ENCODE measurements at places on chromosomes 7 and 10. TPM values are rescaled to one million over a fixed set of nuclear protein-coding genes. Genes with fewer than 3 reads are reported as not detected.

DNA sequence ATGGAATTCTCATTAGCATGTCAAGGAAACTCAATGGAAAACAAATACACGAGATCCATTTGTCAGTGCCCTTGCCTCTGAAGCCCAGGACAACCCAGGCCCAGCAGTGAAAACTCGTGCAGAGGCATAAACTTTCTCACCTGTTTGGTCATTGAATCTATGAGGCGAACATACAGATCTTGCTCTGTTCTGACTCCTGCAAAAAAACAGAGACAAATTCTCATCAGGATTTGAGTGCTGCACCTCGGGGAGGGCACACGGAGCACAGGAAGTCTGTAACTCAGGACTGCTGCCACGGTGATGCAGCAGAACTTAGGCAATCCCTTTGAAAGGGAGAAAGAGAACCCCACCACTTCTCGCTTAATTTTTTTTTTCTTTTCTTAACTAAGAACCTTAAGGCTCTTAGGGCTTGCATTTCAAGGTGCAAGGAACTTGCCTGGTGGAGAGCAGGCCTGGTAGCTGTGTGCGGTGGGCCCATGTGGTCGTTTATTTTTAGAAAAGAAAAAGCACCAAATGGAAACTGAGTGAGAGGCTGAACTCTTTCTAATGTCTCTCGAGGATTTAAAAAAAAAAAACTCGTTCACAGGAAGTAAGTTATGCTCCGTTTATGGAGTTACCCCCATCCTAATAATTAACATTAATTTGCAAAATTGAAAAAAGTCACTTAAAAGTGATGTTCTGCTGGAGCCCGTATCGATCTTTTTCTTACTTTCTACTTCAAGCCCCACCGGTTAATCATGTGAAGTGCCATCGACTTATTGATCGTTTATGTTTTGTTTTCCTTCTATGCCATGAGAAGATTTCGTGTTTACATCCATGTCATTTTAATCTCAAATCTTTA, 1.8 kb downstream of the EBF3 start:
- DNase-seq: no peak

GRCh38 chr10:76337641-76338040, 906.2 kb downstream of the LRMDA start:
- peak; percentile 53 for DNase-seq

- no peak for DNase-seq
Measured at GRCh38 chr7:127404286-127405072, 12.0 kb upstream of the ZNF800 start.

- DNase-seq: no peak
Measured at GRCh38 chr7:75642810-75643486, 95.8 kb downstream of the HIP1 start.

DNA sequence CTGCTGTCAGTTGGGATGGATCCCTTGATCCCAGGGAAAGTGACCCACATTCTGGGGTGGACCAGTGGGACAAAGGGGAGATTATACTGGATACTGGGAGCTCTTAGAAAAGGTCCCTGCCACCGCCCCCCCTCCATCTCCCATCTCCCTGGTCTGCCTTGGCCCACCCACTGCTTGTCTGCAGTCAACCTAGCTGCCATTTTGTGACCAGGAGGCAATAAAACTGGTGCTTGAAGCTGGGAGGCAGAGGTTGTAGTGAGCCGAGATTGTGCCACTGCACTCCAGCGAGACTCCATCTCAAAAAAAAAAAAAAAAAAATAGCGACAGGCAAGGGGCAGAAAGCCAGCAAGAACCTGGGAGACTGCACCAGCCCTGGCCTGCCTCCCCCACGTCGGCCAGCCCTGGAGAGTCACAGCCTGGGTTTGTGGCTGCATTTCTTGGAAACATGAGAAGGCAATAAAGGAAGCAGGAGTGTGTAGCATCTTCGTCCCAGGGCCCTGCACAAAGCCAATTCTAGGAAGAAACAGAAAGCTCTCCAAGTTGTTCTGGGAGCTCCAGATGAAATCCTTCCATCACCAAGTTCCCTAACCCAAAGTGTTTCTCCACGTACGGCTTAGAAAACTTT, 4.7 kb upstream of the ARPC1B start:
- DNase-seq: no peak

- DNase-seq: no peak
Measured at GRCh38 chr10:11864727-11865126, 41.6 kb downstream of the PROSER2 start.

The PRDX3 gene
- polyA plus RNA-seq: 280 TPM

GRCh38 chr10:24223341-24223740, 14.4 kb downstream of the KIAA1217 start:
- no peak for DNase-seq

DNA sequence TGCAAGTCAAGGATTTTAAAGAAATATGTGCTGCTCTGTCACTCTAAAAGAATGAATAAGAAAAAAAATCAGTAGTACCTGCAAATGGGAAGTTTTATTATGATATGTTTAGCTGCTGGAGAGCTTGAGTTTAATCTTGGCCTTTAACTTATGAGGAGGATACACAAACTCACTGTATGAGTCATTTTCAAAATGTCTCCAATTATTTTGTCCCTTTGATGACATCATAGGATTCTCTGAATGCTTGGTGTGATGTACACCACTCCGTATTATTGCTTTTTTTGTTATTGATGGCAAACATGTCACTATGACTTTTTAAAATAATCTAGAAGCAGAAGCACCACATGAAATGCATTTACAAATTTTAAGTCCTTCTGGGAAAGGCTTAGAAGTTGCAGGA, 125.8 kb downstream of the RALA start:
- no peak for DNase-seq

DNA sequence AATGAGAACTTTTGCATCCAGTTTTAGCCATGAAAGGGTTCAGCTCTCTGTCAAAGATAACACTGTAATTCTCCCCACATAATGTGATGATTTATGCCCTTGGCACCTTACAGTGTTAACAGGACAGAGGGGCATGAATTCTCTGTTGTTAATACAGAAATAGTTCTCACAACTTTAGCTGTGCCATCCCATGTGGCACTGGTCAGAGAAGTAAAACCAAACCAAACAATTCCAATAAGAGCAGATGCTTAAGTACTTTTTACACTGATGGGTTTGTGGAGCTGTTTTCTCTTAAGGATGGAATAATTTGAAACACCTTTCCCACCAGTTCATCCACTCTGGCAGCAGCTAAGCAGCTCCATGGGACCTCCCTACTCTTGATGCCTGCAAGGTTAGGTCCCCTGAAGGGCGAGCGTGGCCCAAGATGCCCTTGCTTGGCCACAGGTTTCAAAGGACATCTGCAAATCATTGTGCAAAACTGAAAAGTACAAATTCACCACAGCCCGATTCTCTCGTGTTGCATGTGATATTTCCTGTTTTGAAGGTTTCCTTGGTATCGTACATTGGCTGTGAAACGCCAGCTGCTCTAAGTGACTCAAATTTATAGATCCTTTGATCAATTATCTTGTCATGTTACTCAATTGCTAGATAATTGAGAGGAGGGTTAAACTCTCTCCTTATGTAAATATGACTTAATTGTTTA, 82.5 kb upstream of the CREB5 start:
- DNase-seq: no peak

DNA sequence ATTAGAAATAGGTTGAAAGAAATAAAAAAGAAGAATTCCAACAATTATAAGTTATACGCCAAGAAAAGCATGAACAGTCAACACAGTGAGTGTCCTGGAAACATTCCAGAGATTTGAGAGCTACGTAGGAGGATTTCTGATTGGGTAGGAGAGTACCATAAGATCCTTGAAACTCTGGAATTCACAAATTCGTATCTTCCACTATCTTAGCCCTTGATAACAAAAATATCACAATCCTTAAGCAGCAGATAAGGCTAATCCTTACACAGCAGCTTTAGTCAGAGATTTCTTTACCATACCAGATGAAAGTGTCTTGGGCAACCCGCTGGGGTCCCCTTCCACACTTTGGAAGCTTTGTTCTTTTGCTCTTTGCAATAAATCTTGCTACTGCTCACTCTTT, 8.2 kb downstream of the TPK1 start:
- DNase-seq: no peak

GRCh38 chr10:98246911-98247805, 20.8 kb downstream of the LOXL4 start:
- DNase-seq: peak; percentile 57

The ABCC2 gene
- 0.23 TPM for polyA plus RNA-seq

GRCh38 chr10:13053794-13054462, 46.0 kb upstream of the OPTN start:
- no peak for DNase-seq

The DMBT1 gene
- polyA plus RNA-seq: 0.01 TPM

The SEC61A2 gene
- 6.8 TPM for polyA plus RNA-seq

DNA sequence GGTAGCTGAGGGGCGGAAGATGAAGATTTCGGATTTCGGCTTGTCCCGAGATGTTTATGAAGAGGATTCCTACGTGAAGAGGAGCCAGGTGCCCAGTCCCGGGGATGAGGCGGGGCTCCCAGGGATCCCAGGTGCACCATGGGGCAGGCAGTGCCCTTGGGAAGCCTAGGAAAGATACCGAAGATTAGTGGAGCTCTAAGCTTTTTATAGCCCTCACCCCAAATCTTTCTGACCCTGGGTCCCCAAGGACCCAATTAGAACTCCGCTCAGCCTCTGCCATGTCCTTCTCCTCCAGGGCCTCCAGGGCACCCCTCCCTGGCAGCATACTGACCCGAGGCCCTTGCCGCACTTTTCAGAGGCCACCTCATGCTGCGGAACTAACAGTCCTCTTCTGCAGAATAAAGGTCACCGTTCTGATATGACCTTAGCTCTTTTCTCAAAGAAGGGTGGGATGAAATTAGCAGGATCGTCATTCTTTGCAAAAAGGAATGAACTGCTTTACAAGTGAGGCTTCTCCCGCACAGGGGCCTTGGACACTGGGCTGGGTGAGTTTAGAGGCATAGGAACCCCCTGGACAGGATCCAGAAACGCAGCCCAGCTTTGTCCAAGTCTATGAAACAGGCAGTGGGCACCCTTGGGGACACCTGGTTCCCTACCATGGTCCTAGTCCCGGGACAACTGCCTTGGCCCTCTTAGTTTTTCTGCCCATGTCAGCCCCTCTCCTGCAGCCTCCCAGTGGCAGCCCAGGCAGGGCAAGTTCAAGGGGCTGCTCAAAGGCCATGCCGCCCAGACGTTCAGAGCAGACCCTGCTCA, 17.9 kb upstream of the CSGALNACT2 start:
- DNase-seq: no peak

The KLF14 gene
- not detected for polyA plus RNA-seq

DNA sequence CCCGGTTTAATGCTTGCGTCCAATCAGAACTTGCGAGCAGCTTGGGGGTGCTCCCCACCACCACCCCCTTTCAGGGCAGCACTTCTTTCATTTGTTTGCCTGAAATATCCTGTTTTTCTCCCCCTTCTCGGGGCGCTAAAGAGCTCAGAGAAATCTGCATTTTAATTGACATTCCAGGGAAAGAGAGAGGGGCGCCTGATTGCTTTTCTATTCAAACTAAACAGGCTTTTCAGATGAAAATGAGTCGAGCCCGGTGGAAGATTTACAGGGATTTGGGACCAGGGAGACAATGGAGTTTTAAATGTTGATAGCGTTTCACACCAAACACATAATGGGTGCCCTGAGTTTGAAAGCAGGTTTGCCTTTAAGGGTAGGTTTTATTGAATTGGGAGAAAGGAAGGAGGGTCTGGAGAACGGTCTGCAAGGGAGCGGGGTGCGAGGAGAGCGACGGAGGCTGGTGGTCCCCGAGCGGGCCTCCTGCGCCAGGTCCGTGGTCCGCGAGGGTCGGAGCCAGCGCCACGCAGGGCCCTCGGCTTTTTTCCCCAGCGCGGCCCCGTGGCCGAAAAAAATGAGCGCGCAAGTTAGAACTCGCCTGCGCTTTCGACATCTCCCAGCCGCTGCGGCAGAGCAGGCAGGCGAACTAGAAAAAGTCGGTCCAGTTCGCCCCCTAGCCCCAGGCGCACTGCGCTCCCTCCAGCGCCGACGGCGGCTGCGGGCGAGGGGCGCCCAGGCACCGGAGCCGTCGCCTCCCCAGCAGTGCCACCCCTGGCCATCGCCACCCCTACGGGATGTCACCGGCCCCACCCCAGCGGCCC, 1.3 kb downstream of the FGFR2 start:
- DNase-seq: no peak

DNA sequence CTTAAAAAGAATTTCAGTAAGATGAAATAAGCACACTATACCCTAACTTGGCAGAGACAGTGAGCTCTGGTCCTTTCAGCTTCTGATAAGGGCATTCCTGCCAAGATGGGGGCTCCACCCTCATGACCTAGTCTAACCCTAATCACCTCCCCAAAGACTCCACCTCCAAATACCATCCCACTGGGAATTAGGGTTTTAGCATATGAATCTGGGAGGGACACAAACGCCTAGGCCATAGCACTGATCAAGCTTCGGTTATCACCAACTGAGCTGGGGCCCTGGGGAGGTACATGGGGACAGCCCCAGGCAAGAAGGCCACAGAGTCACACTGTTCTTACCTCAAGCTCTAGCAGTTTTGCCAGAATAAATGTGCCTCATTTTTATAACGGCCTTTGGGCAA, 31.4 kb downstream of the PALS2 start:
- DNase-seq: no peak

- DNase-seq: no peak
Measured at GRCh38 chr10:71092812-71093401, 119.5 kb upstream of the UNC5B start.

DNA sequence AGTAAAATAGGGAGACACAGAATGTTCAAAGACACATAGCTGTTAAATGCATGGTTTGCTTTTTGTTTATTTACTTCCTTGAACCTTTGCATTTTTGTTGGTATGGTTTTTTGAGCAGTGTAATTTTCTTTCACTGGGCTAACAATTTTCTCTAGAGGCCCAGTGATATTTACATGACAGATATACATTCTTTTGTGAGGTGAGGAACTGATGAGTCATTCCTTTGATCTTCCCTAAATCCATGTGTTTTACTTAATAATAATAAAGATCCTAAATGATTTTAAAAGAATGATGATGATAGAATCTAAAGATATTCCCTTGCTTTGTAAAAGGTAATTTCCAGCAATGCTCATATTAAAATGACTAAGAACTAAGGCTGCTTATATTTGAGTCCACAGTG, 188.5 kb upstream of the ANK3 start:
- no peak for DNase-seq

DNA sequence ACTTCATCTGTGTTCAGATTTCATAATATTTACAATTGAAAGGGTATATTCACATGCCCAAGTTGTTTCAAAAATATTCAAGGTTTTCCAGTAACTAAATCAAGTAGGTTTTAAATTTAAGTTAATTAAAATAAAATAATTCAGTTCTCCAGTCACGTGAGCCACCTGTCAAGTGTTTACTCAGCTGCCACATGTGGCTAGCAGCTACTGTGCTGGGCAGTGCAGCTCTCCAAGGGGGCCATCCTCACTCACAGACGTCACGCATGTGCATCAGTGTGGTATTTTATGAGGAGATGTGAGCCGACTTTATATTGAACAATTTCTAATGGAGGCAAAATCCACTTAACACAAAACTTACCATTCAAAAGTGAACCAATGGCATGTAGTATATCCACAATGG, 69.7 kb upstream of the CAMK2B start:
- no peak for DNase-seq
